ENCODE measurements at places on chromosomes 5 and 9.

DNA sequence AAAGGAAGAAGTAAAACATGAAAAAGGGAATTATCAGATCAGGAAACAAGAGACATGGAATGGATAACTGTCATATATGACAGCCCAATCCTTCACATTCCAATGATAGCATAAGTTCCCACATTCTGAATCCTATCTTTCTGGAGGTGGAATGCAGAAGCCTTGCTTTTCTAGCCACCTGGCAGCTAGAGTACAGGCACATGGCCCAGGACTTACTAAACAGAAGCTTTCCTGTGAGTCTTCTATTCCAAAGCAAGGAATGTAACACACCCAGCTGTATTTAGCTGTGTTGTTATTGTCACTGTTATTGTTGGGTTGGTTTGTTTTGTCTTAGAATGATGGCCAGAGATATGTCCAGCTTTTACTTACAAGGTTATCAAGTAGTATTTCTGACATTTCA lies 780.5 kb upstream of the ZNF608 start:
- no peak for DNase-seq

- no peak for DNase-seq
These were observed 61.8 kb downstream of the ITGA1 start for GRCh38 chr5:52849544-52849943.

DNA sequence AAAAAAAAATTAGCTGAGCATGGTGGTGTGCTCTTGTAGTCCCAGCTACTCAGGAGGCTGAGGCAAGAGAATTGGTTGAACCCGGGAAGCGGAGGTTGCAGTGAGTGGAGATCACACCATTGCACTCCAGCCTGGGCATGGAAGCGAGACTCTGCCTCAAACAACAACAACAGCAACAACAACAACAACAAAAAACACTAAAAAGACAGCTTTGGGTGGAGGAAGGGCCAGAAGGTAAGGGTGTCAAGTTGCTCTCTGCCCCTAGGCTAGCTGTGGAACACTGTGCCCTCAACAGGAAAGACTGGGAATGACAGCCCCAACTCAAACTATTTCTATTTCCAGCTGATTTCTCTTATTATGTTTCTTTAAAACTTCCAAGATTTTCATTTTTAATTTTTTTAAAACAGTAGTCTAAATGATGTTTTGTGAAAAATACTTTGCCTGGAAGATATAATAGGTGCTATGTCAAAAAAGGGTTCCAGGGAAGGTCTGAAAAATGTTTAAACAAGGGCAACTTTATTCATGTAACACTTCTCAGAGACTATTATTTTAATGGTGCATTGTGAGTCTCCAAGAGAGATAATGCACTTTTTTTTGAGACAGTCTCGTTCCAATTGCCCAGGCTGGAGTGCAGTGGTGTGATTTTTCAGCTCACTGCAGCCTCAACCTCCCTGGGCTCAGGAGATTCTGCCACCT lies 29.9 kb downstream of the CLINT1 start:
- no peak for DNase-seq

DNA sequence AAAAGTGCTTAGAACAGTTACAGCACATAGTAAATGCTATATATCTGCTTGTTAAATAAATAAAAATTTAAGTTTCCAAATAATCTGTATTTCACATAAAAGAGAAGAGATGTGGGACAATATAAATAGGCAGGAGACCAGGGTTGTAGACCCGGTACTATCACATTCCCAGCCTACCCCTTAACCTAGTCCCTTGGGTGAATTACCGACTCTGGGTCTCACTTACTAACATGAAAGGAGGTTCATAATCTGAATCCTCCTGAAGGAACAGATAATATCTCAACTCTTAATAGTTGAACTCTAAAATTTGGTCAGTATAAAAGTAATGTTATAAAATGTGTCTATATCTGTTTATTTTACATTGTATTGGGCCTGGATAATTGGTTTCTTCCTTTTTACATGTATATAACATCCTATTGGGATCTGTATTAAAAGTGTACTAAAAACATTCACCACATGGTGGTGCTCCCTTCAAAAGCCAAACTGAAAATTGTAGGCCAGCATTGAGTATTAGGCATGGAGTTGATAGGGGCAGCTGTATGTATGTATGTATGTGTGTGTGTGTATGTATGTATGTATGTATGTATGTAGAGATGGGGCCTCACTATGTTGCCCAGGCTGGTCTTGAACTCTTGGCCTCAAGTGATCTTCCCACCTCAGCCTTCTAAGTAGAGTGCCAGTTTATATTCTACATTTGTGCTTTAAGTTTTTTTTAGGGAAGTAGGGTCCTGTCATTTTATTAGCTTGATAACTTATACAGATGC lies 64.2 kb upstream of the ABL1 start:
- no peak for DNase-seq

- no peak for DNase-seq
These were observed 143.2 kb downstream of the CTNND2 start for GRCh38 chr5:11760934-11761603.

DNA sequence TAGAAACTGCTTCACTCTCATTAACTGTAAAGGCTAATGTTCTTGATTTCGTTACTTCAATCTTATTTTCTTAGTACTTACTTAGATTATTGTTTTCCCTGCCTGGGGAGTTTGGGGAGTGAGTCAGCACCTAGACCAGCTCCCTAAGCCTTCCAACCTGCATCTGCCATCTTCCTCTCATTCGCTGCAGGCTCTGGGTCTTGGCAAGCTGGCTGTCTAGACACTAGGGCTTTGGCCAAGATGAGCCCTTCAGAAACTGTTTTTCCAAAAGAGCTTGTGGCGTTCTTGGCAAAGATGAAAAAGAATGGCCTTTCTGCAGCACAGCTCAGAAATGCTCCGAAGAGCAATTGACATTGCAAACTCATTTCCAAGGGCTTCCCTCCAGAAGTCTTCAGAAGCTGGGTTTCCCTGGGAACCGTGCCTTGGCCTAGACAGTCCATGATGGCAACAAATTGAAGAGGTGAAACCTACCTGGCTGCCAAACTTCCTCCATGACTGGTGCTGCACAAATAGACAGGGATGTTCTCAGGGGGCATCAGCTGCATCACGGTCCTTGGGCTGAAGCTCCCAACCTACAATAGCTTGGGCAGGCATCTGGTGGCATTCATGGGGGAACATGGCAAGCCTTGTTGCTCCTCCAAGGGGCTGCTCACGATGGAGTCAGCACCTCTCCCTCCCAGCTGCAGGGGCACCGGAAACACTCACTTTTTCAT lies 76.6 kb downstream of the NSUN2 start:
- no peak for DNase-seq

GRCh38 chr9:115152281-115152820 lies 34.4 kb upstream of the TNC start:
- no peak for DNase-seq

DNA sequence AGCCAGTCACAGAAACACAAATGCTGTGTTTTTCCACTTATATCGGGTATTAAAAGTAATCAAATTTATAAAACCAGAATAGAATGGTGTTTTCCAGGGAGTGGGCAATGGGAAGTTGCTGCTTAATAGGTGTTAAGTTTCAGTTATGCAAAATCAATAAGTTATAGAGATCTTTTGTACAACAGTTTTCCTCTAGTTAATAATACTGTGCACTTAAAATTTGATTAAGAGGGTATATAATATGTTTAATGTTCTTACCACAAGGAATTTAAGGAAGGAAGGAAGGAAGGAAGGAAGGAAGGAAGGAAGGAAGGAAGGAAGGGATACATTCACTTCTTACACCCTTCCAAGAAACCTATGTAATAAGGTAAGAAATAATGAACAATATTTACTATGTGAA lies 867.7 kb upstream of the CDH6 start:
- DNase-seq = no peak

- no peak for DNase-seq
These were observed 2.0 kb downstream of the ASTN2 start for GRCh38 chr9:117412841-117413240.

- DNase-seq = no peak
These were observed 177.9 kb upstream of the MAP3K1 start for GRCh38 chr5:56637321-56637920.

DNA sequence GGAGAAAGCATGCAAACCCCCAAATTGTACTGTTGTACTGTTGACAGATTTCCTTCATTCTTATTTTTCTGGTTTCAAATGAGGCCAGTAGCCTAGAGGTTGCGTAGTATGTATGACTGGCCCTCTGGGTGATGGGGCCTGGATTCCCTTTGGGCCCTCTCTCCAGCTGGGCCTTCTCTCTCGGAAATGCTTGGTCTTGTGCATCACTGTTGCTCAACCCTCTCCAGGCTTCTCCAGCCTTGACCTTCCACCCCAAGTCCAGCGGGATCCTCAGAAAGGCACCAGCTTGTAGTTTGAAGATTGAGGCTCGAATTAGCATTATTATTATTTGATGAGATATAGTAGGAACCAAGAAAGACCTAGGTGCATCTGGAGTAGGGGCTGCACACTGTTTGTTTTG lies 87.0 kb downstream of the ANGPTL2 start:
- no peak for DNase-seq

GRCh38 chr5:34626036-34626435 lies 30.1 kb upstream of the RAI14 start:
- DNase-seq = no peak

- no peak for DNase-seq
These were observed 167.4 kb upstream of the KIF2A start for GRCh38 chr5:62138607-62139006.

- DNase-seq = no peak
These were observed 14.1 kb upstream of the ANP32B start for GRCh38 chr9:97969014-97969413.

All from activated T-helper 2 cell treated with anti-CD3 and anti-CD28 coated beads, Interferon-gamma antibody, Interleukin-2, Interleukin-4, amounts not matched to agents 10 μg/mL and 5 μg/mL and 100 μg/mL, durations not matched to agents 14 hours and 24 hours and 36 hours (primary cell).